ENCODE measurements at places on chromosomes 3 and 15. TPM values are rescaled to one million over a fixed set of nuclear protein-coding genes. Genes with fewer than 3 reads are reported as not detected.

LAMB2 gene
- 459 TPM for total RNA-seq

DNA sequence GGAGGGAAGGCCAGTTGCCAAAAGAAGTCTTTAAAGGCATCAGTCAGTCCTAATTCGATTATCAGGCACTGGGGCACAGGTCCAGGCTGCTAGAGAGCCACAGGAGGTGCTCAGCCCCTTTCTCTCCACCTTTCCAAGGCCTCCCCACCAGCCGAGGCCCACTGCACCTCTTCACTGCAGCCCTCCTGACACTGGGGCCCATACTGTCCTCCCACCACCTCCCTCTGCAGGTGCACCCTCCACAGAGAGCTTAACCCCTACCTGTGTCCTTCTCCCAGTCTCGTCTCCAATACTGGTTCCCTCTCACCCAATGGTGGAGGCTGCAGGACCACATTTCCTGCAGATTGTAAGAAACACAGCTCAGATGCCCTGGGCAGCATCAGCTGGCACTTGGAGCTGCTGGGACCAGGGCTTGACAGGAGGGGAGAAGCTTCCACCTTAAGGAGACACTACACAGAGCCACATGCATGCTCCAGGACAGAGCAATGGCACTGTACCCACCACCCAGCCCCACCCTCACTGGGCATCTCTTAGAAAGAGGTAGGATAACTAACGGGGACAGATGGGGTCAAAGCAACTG lies 81.6 kb upstream of the PRR20G start:
- no peak overlapping the region for H3K27ac ChIP-seq
- H3K27me3 ChIP-seq = no peaks in the 10 kb centered on the region
- no peaks in the 10 kb centered on the region for H3K4me1 ChIP-seq
- H3K36me3 ChIP-seq = no peaks in the 10 kb centered on the region
- DNase-seq = no peak

DNA sequence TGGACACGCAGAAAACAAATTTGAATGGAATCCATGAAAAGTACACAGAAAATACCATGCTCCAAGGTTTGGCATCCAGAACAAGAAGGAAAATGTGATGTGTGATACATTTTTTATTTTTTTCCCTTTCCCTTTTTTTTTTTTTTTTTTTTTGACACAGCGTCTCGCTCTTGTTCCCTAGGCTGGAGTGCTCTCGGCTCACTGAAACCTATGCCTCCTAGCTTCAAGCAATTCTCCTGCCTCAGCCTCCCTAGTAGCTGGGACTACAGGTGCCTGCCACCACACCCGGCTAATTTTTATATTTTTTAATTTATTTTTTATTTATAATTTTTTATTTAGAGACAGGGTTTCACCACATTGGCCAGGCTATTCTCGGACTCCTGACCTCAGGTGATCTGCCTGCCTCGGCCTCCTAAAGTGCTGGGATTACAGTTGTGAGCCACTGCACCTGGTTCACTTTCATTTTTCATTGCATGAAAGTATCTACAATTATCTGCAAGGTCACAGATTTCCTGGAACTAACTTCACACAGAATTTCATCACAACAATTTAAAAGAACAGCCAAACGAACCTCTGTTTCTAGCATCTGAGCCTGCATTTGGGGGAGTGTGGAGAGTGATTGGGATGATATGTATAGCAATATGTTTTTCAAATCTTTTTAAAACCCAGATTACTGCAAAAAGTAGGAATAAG lies 8.3 kb downstream of the POU1F1 start:
- H3K27me3 ChIP-seq = no peaks in the 10 kb centered on the region
- no peaks in the 10 kb centered on the region for H3K36me3 ChIP-seq
- no peak for DNase-seq
- H3K4me3 ChIP-seq = no peak overlapping the region

DNA sequence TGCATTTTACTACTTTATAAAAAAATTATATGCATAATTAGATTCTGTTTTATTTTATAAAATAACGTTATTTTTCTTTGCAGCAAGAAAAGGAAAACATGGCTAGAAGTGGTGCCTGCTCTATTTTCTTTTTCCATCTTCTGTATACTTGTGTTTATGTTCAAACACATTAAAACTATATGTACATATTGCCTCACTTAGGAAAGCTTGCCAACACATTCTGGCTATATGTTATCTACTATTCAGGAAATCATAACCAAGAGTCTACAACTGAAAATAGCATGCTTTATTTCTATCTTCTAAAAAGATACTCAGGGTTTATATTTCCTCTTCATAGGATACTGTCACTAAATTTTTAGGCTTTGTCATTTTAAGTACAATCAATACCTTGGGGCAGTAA lies 90.2 kb upstream of the KCNMB2 start:
- no peak overlapping the region for H3K4me3 ChIP-seq
- no peak for DNase-seq
- H3K27me3 ChIP-seq = no peaks in the 10 kb centered on the region
- H3K36me3 ChIP-seq = no peaks in the 10 kb centered on the region

STRA6 gene
- 0.20 TPM for total RNA-seq

GRCh38 chr15:39623529-39623931 lies 42.7 kb downstream of the THBS1 start:
- no peak for DNase-seq
- no peak overlapping the region for H3K4me3 ChIP-seq
- no peaks in the 10 kb centered on the region for H3K36me3 ChIP-seq
- no peak overlapping the region for H3K27ac ChIP-seq
- peaks cover 16% of the 10 kb centered on the region for H3K4me1 ChIP-seq
- H3K27me3 ChIP-seq = no peaks in the 10 kb centered on the region

- no peaks in the 10 kb centered on the region for H3K27me3 ChIP-seq
- no peak for DNase-seq
- no peak overlapping the region for H3K4me3 ChIP-seq
- no peak overlapping the region for H3K27ac ChIP-seq
- no peaks in the 10 kb centered on the region for H3K4me1 ChIP-seq
Measured at GRCh38 chr3:185361920-185362319, 1.0 kb upstream of the MAP3K13 start.

DNA sequence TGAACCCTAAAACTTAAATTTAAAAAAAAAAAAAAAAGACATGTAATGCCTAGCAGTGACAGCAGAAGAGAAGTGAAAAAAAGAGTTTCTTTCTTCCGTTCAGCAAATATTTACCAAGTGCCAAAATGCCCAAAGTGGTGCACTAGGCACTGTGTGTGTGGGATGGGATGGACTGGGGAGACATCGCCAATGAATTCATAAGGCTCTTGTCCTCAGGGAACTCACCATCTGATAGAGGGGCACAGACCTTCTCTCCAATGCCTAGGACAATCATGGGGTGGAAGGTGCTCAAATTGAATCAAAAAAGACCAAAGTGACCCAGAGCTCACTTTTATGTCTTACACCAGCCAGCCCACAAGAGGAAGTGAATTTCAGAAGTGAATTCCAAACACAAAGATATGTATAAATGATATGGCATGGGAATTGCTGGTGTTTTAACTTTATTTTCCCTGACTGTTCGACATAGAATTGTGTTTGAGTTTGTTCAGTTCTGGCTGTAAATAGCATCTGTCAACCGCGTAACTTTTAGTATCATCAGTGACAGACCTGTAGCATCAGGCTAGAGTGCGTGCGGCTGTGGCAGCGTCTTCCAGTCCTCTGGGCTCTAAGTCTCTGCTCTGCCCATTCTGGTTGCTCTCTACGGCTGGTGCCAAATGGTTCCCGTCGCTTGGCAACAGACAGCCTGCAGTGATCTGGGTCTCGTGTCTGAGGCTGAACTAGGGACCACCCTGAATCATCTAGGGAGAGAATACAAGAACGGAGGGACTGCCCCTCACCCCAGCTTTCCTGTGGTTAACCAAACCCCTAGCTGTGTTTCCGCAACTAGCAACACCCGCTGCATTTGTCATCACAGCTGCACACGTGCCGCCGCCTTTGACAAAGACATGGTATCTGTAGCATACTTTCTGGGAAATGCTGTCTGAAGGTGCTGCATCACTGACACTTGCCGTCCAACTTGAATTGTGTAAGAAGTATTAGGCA lies 154.0 kb upstream of the THBS1 start:
- H3K4me1 ChIP-seq = no peaks in the 10 kb centered on the region
- DNase-seq = no peak
- H3K27me3 ChIP-seq = no peaks in the 10 kb centered on the region
- no peak overlapping the region for H3K27ac ChIP-seq

HCLS1 gene
- total RNA-seq = 35.1 TPM

DNA sequence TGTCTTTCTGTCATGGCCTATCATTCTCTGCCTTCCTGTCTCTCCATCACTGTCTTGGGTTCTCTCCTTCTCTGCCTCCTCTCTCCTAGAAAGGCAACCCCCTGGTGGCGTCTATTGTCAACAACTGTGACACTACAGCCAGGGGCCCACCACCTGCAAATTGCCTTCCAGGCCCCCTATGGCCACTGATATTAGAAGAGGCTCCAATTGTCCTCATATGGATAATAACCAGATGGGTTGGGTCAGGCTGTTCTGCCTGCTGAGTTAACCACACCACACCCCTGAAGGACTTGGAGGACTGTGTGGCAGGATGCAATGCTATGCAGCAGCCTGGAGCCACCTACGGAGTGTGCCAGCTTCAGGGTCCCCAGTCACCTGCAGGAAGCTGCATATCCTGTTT lies 665.0 kb downstream of the NTRK3 start:
- DNase-seq = no peak
- H3K4me3 ChIP-seq = no peak overlapping the region
- no peaks in the 10 kb centered on the region for H3K27me3 ChIP-seq
- H3K4me1 ChIP-seq = no peaks in the 10 kb centered on the region

GRCh38 chr15:65245096-65245856 lies 34.0 kb upstream of the CILP start:
- H3K4me1 ChIP-seq = peaks cover 7% of the 10 kb centered on the region
- peak; percentile 67 for DNase-seq
- H3K36me3 ChIP-seq = no peaks in the 10 kb centered on the region
- no peaks in the 10 kb centered on the region for H3K27me3 ChIP-seq

DNA sequence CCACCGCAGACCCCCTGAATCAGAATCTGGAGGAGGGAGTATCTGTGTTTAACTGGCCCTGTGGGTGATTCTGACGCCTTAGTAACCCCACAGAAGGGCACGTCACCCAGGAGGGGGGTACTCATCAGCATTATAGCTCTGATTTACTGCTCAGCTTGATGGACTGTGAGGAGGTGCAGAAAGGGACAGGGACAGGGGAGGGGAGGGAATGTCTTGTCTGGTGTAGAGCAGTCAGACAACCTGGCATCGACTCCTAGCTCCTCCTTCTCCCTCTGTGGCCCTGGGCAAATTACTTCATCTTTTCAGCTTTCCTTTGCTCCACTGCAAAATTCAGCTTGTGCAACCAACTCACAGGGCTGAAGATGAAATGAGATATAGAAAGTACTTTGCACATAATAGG lies 42.3 kb upstream of the GLCE start:
- H3K27me3 ChIP-seq = no peaks in the 10 kb centered on the region
- DNase-seq = no peak
- H3K36me3 ChIP-seq = no peaks in the 10 kb centered on the region
- H3K4me1 ChIP-seq = no peaks in the 10 kb centered on the region
- H3K27ac ChIP-seq = no peak overlapping the region

- no peaks in the 10 kb centered on the region for H3K36me3 ChIP-seq
- H3K4me3 ChIP-seq = no peak overlapping the region
- no peaks in the 10 kb centered on the region for H3K4me1 ChIP-seq
- H3K27ac ChIP-seq = no peak overlapping the region
- DNase-seq = no peak
Measured at GRCh38 chr15:25608926-25609325, 170.1 kb upstream of the UBE3A start.

DNA sequence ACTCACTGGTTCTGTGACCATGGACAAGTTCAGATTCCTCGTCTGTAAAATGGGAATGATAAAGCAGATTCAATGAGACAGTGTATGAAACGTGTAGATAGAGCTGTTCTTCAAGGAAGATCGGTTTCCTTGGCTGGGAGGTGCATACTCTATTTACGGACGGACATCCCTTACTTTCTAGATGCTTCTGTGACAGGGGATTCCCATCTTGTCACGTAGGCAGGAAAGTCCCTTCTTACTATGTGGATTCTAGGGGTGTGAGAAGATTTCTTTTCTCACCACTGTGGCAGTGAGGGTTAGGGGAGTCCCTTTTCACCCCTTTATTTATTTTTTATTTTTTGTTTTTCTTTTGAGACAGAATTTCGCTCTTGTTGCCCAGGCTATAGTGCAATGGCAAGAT lies 180.9 kb upstream of the TBL1XR1 start:
- no peaks in the 10 kb centered on the region for H3K36me3 ChIP-seq
- H3K27me3 ChIP-seq = no peaks in the 10 kb centered on the region
- no peak overlapping the region for H3K27ac ChIP-seq
- no peak overlapping the region for H3K4me3 ChIP-seq

DNA sequence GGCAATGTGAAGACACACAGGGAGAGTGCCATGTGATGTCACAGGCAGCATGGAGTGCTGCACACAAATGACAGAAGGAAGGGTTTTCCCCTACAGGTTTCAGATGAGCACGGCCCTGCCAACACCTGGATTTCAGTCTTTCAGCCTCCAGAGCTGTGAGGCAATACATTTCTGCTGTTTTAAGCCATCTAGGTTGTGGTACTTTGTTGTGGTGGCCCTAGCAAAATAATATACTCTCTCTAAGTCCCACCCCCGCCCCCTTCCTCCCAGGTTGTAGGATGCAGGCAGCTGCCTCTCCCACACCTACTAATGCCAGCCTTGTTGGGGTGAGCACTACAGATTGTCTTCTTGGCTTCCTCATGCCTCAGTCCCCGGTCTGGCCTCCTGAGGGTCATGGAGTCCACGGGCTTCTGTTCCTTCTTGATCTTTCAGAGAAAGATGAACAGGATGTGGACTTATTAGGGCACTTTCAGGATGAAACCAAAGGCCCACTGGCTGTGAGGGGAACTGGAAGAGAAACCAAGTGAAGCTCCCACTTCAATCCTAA lies 180.0 kb downstream of the CD47 start:
- peaks cover 2% of the 10 kb centered on the region for H3K4me1 ChIP-seq
- no peaks in the 10 kb centered on the region for H3K36me3 ChIP-seq
- no peak overlapping the region for H3K27ac ChIP-seq
- no peak overlapping the region for H3K4me3 ChIP-seq
- H3K27me3 ChIP-seq = no peaks in the 10 kb centered on the region
- no peak for DNase-seq

GRCh38 chr15:81504170-81504905 lies 130.3 kb upstream of the TMC3 start:
- no peaks in the 10 kb centered on the region for H3K4me1 ChIP-seq
- no peaks in the 10 kb centered on the region for H3K27me3 ChIP-seq
- H3K36me3 ChIP-seq = no peaks in the 10 kb centered on the region
- H3K27ac ChIP-seq = no peak overlapping the region

GRCh38 chr15:85154061-85154460 lies 172.4 kb downstream of the PDE8A start:
- H3K36me3 ChIP-seq = no peaks in the 10 kb centered on the region
- no peak overlapping the region for H3K27ac ChIP-seq
- H3K4me1 ChIP-seq = no peaks in the 10 kb centered on the region
- no peak for DNase-seq
- H3K4me3 ChIP-seq = no peak overlapping the region

TM4SF18 gene
- total RNA-seq = 4.3 TPM

ACOX2 gene
- 23.7 TPM for total RNA-seq

DNA sequence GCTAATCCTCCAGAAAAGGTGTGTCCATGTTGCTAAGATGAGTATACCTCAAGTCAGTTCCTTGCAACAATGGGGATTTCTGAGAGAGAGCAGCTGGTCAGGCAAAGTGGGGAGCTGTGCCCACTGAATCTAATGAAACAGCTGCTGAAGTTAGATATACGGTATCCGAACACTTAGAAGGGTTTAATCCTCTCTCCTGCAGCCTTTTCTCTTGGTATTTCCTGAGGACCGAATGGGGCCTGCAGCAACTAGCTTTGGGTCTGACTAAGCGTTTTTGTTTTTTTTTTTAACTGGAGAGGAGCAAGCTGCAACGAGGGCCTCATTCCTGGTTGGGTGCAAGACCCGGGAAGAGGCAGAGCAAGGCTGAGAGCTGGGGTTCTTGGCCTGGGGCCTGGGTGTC lies 37.6 kb upstream of the BNC1 start:
- no peaks in the 10 kb centered on the region for H3K36me3 ChIP-seq
- H3K27me3 ChIP-seq = no peaks in the 10 kb centered on the region
- no peak overlapping the region for H3K4me3 ChIP-seq
- H3K4me1 ChIP-seq = no peaks in the 10 kb centered on the region
- no peak for DNase-seq

Data from ovary (tissue), 10 donors.